ENCODE measurements at places on chromosomes 1 and 21.

DNA sequence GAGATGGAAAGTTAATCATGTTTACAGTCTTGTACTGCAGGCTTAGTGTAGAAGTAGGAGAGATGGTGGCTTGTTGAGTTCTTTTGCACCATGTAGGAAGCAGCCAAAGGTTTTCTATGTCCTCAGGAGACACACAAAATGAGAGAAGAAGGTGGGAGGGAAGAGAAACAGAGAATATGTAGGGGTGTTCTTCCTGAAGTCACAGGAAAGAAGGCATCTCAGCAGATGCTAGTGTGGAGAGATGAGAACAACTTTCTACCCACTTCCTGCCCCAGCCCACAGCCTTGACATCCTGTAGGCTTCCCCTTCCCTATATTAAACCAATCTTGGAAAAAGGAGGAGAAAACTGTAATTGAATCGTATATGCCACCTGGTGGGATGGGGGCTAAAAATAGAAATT, 217.0 kb downstream of the S1PR1 start:
- no peak for DNase-seq

GRCh38 chr1:159008744-159009188, 941 bp upstream of the IFI16 start:
- DNase-seq = no peak

DNA sequence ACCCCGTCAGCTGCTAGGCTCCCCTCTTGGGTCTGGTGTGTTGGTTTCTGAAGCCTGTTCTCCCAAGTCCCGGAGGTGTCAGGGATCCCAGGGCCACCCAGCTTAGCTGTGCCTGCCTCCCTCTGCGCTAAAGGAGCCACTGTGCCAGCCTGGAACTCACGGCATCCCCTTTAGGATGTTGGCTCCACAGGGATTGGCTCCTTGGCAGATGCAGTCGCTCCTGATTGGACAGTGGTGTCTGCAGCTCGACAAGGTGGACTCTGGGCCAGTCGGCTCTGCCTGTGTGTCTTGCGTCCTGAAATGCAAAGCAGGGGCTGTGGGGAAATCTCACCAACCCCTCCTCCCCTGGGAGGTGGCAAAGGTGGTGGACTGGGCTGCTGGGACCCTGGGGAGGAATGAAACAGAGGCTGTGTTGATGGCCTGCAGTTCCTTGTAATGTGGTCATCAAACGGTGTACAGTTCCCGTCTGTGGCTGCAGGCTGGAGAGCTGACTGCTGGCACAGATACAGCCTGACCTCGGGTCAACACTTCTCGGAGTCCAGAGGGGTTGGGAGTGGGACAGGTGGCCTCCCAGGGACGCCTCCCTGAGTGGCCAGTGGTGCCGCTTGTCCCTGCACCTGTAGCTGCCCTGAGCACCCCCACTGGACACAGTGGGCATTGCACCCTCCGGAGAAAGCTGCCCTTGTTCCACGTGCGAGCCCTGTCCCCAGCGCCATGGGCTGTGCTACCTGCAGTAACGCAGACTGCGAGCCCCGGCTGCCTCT, 11.5 kb upstream of the KCNAB2 start:
- peak; percentile 62 for DNase-seq

GRCh38 chr1:229412056-229412455, 21.8 kb downstream of the ACTA1 start:
- DNase-seq = no peak
